ENCODE measurements at places on chromosomes 13 and 19.
A peak's percentile ranks its signal among the peaks of the same experiment; 100 is the strongest.

DNA sequence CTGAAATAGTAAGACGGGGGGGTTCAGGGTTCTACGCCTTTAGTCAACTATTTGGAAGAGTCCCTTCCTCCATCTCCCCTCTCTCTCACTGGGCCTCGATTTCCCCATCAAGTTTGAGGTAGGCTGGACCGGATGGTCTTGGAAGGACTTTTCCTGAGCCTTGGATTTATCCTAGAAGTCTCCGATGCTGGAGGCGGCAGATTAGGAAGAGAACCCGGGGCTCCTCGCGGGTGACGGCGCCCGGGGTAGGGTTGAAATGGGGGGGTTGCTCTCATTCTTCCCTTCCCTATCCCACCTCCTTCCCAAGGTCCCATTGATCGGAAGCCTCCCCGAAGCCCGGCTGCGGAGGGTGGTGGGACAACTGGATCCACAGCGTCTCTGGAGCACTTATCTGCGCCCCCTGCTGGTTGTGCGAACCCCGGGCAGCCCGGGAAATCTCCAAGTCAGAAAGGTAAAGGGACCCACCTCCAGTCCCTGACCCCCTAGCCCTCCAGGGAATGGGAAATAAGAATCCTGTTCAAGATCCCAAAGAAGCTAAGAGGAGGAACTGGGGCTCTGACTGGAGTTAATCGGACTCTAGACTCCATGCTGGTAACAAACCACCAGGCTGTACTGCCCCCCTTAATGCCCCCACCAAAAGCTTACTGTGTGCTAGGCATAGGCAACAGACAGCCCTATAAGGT lies 781 bp downstream of the QPCTL start:
- H3K27ac ChIP-seq = peak overlapping the region; percentile 86
- peaks cover 9% of the 10 kb centered on the region for H3K36me3 ChIP-seq
- peak overlapping the region; percentile 90 for H3K4me3 ChIP-seq
- peaks cover 17% of the 10 kb centered on the region for H3K4me1 ChIP-seq
- no peaks in the 10 kb centered on the region for H3K27me3 ChIP-seq
- peak; percentile 83 for DNase-seq

- peaks cover 33% of the 10 kb centered on the region for H3K27me3 ChIP-seq
- H3K27ac ChIP-seq = no peak overlapping the region
- no peak overlapping the region for H3K4me3 ChIP-seq
- no peak for DNase-seq
- no peaks in the 10 kb centered on the region for H3K36me3 ChIP-seq
Measured at GRCh38 chr19:709196-709964, 645 bp downstream of the PALM start.

DNA sequence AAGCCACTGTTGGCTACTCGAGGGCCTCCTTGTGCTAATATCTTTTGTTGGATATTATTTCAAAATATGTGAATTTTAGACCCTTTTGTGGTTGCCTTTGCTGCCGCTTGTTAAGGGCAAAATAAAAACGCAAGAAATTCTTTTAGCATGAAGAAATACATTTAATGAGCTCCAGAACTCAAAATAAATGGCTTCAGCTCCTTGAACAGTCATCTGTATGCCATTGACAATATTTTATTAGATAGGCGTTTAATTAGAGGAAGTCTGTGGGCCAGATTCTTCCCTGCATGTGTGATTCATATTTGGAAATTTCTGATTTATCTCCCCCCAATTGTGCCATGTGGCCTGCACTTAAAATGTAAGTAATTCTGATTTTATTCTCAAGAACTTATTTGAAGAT lies 177.2 kb downstream of the STK24 start:
- H3K36me3 ChIP-seq = no peaks in the 10 kb centered on the region
- H3K27ac ChIP-seq = no peak overlapping the region
- no peaks in the 10 kb centered on the region for H3K4me1 ChIP-seq
- no peak overlapping the region for H3K4me3 ChIP-seq

DNA sequence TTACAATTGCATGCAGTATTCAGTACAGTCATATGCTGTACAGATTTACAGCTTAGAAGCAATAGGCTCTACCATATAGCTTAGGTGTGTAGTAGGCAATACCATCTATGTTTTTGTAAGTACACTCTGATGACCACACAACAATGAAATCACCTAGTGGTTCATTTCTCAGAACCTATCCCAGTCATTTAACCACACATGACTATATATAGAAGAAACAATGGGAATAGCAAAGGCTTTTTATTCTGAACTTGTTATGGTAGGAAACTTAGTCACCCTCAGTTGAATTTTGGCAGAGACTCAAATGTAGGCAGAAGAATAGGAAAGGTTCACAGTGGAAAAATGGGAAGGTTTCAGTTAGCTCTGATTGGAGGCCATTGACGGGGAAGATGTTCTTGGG lies 1075.1 kb upstream of the MIR17HG start:
- H3K36me3 ChIP-seq = no peaks in the 10 kb centered on the region
- H3K4me3 ChIP-seq = no peak overlapping the region
- H3K27me3 ChIP-seq = no peaks in the 10 kb centered on the region

DNA sequence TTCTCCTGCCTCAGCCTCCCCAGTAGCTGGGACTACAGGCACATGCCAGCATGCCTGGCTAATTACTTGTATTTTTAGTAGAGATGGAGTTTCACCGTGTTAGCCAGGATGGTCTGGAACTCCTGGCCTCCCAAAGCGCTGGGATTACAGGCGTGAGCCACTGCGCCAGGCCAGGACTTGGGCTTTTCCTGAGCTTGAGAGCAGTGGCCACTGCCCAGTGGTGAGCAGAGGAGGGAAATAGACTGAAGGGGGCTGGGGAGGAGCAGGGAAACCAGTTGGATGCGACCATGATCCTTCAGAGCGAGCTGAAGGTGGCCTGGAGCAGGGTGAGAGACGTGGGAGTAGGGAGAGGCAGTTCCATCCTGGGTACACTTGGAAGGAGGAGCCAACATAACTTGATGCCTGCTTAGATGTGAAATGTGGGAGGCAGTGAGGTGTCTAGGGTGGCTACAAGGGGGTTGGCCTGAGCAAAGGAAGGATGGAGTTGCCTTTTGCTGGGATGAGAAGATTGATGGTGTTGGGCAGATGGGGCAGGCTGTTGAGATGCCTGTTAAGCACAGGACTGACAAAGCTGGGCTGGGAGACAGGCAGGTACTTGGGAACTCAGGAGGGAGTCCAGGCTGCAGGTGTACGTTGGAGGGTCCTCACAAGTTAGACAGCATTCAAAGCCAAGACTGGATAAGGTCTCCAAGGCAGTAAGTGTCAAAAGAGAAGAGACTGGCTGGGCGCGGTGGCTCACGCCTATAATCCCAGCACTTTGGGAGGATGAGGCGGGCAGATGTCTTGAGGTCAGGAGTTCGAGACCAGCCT lies 31.8 kb downstream of the KCTD15 start:
- DNase-seq = no peak
- H3K27ac ChIP-seq = peak overlapping the region; percentile 1
- H3K27me3 ChIP-seq = peaks cover 4% of the 10 kb centered on the region
- no peaks in the 10 kb centered on the region for H3K36me3 ChIP-seq

DNA sequence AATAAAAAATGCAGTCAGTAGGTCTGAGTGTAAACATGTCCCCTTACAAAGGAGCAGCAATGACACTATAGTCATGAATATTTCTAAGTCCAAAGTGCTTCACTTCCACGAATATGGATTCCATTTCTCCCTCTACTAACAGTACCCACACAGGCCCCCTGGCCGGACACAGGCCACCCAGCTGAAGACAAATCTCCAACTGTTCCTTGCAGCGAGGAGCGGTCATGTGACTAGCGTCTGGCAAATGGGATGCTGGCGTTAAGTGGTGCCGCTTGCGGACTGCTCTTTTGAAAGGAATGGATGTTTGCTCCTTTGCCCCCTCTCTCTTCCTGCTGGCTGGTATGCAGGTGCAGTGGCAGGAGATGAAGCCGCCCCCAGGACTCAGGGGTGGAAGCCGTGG lies 16.2 kb downstream of the PPP1R12C start:
- no peaks in the 10 kb centered on the region for H3K27me3 ChIP-seq
- peaks cover 5% of the 10 kb centered on the region for H3K4me1 ChIP-seq
- no peak for DNase-seq
- no peak overlapping the region for H3K4me3 ChIP-seq
- H3K27ac ChIP-seq = no peak overlapping the region

DNA sequence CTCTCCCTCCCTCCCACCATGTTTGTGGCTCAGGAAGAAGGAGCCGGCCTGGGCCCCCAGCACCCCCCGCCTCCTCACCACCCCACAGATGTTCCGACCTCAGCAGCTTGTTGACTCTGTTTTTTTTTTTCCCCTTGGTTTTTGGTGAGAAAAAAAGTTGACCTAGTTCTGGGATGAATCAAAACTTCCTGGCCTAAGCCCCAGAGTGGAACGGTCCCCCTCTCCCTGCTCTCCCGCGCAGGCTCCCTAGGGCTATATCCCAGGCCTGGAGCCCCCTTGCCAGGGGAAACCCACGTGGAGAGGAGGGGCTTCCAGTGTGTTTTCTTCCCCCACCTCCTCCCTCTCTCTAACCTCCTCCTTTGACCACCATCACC lies 4.0 kb downstream of the COL5A3 start:
- no peaks in the 10 kb centered on the region for H3K36me3 ChIP-seq
- peaks cover 13% of the 10 kb centered on the region for H3K4me1 ChIP-seq
- DNase-seq = no peak
- H3K27me3 ChIP-seq = peaks cover 32% of the 10 kb centered on the region
- H3K4me3 ChIP-seq = no peak overlapping the region
- H3K27ac ChIP-seq = no peak overlapping the region

- H3K27ac ChIP-seq = peak overlapping the region; percentile 94
- H3K4me1 ChIP-seq = peaks cover 75% of the 10 kb centered on the region
- H3K4me3 ChIP-seq = peak overlapping the region; percentile 20
Measured at GRCh38 chr19:41304706-41305483, 5.1 kb upstream of the CCDC97 start.

- H3K4me3 ChIP-seq = no peak overlapping the region
- no peak overlapping the region for H3K27ac ChIP-seq
- H3K27me3 ChIP-seq = no peaks in the 10 kb centered on the region
Measured at GRCh38 chr13:20654156-20654555, 49.3 kb upstream of the IL17D start.

- no peak overlapping the region for H3K4me3 ChIP-seq
- no peaks in the 10 kb centered on the region for H3K27me3 ChIP-seq
- peaks cover 1% of the 10 kb centered on the region for H3K4me1 ChIP-seq
- H3K27ac ChIP-seq = no peak overlapping the region
- DNase-seq = no peak
Measured at GRCh38 chr13:50511877-50512341, 331.6 kb downstream of the DLEU7 start.

- no peak for DNase-seq
- H3K27ac ChIP-seq = no peak overlapping the region
- H3K36me3 ChIP-seq = peaks cover 3% of the 10 kb centered on the region
- peaks cover 6% of the 10 kb centered on the region for H3K27me3 ChIP-seq
- peaks cover 4% of the 10 kb centered on the region for H3K4me1 ChIP-seq
Measured at GRCh38 chr19:56842412-56842811, 1.9 kb upstream of the PEG3 start.

DNA sequence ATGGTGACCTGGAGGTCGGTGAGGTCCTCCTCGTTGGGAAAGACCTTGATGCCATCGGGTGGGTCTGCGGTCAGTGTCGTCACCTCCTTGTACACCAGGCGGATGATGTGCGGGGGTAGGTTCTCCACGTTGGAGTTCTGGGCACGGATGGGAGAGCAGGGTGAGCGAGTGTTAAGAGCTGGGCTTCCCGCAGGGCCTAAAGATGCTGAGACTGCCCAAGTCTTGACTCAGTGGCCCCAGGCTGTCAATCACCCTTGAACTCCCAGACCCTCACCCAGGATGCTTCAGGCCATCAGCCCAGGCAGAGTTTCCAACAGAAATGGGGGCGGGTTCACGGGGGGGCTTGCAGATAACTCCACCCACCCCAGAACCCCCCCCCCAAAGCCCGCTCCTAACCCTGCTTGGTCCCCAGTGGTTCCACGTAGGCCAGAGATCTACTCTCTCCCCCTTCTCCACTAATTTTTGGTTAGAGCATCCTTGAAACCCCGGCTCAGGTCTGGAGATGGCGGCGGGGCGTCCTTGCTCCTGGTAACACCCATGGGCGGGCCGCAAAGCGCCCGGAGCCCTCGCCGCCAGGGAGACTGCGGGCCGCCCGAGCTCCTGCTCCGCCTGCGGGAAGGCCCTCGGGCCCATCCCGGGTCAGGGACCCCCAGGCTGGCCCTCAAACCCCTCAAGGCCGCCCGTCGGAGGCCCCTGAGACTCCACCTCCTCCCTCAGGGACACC lies 600 bp downstream of the UBE2S start:
- H3K36me3 ChIP-seq = peaks cover 43% of the 10 kb centered on the region
- H3K27ac ChIP-seq = peak overlapping the region; percentile 99
- H3K4me3 ChIP-seq = peak overlapping the region; percentile 95
- H3K4me1 ChIP-seq = peaks cover 33% of the 10 kb centered on the region
- H3K27me3 ChIP-seq = no peaks in the 10 kb centered on the region
- no peak for DNase-seq

GRCh38 chr13:114140131-114140905 lies 7.9 kb upstream of the RASA3 start:
- no peaks in the 10 kb centered on the region for H3K36me3 ChIP-seq
- H3K27me3 ChIP-seq = peaks cover 11% of the 10 kb centered on the region
- DNase-seq = peak; percentile 35
- peaks cover 7% of the 10 kb centered on the region for H3K4me1 ChIP-seq
- H3K27ac ChIP-seq = no peak overlapping the region

DNA sequence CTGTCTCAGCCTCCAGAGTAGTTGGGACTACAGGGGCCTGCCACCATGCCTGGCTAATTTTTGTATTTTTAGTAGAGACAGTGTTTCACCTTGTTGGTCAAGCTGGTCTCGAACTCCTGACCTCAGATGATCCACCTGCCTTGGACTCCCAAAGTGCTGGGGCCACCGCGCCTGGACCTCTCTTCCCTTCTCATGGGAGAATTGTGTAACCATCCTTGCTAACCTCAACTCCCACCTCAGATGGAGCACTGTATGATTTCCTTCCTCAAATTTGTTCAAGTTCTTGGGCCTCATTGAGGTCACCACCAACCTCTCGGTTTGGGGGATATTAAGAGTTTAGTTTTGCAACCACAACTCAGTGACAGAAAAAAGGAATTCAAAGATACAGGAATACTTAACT lies 10.7 kb downstream of the LILRA5 start:
- peaks cover 12% of the 10 kb centered on the region for H3K27me3 ChIP-seq
- no peak overlapping the region for H3K27ac ChIP-seq
- no peak for DNase-seq
- H3K4me1 ChIP-seq = peaks cover 15% of the 10 kb centered on the region
- no peaks in the 10 kb centered on the region for H3K36me3 ChIP-seq

DNA sequence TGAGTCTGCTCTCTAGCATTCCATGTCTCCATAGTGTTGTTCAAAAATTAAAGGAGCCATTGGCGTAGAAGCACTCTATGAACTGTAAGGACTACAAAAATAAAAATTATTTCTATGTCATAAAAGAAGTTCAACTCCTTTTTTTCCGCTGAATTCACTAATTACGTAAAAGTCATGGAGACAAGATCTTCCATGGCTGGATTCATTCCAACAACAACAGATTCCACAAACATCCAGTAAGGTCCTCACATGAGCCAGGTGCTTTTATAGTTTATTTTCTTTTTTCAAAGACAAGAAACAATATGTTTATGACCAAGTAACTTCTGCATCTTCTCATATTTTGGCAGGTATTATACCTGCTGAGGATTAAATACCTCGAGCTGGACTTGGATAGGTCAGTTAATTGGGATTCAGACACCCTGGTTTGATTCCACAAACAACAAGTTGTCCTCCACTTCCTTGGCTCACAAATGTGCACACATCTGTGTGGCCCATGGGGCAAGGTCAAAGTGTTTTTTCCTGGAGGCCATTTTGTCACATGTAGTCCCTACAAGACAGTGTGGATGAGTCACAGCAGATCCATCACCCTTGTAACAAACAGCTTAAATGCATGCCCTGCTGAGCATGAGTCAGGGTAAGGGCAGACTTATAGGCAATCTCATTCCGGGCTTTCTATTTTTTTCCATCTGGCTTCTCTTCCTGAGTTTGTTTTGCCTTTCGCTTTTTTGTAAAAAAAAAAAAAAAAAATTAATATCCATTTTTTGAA lies 475.6 kb downstream of the COG6 start:
- peaks cover 40% of the 10 kb centered on the region for H3K4me1 ChIP-seq
- no peak overlapping the region for H3K4me3 ChIP-seq
- H3K27ac ChIP-seq = no peak overlapping the region
- peaks cover 12% of the 10 kb centered on the region for H3K36me3 ChIP-seq

Data from activated naive CD8-positive, alpha-beta T cell treated with anti-CD3 and anti-CD28 coated beads, Interleukin-2, amount 10 ng/mL, durations not matched to agents 7 days and 5 days (primary cell).